Renal pelvis (tissue), 12 donors: ENCODE measurements at places on chromosomes 7 and 10. TPM values are rescaled to one million over a fixed set of nuclear protein-coding genes. Genes with fewer than 3 reads are reported as not detected.
A peak's percentile ranks its signal among the peaks of the same experiment; 100 is the strongest.

- DNase-seq: no peak
Measured at GRCh38 chr7:142185801-142186200, 72.1 kb downstream of the PRSS58 start.

GRCh38 chr7:50733552-50733951 lies 49.1 kb downstream of the GRB10 start:
- no peak for DNase-seq

GRCh38 chr10:97444212-97444611 lies 1.6 kb downstream of the EXOSC1 start:
- DNase-seq: no peak

- DNase-seq: no peak
Measured at GRCh38 chr7:69932034-69932628, 333.9 kb downstream of the AUTS2 start.

GRCh38 chr7:92432299-92432946 lies 14.9 kb upstream of the GATAD1 start:
- DNase-seq: no peak

DNA sequence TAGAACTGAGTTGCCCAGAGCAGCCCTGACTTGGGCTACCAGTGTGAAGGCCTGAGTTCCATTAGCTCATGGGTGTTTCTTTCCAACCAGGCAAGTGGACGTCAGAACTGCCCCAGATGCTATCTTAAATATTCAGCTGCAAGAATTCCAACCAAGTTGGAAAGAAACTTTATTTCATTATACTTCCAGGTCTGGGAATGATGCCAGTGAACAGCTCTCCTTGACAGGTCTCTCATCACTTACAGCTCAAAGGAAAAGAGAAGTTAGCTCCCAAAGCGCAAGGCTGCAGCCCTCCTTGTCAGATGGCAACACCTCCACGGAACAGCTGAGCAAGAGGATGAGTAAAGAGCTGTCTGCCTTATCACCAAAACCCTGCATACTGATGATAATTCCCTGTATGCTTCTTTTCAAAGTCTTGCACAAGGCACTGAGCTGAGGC lies 255.5 kb upstream of the AOAH start:
- no peak for DNase-seq

DNA sequence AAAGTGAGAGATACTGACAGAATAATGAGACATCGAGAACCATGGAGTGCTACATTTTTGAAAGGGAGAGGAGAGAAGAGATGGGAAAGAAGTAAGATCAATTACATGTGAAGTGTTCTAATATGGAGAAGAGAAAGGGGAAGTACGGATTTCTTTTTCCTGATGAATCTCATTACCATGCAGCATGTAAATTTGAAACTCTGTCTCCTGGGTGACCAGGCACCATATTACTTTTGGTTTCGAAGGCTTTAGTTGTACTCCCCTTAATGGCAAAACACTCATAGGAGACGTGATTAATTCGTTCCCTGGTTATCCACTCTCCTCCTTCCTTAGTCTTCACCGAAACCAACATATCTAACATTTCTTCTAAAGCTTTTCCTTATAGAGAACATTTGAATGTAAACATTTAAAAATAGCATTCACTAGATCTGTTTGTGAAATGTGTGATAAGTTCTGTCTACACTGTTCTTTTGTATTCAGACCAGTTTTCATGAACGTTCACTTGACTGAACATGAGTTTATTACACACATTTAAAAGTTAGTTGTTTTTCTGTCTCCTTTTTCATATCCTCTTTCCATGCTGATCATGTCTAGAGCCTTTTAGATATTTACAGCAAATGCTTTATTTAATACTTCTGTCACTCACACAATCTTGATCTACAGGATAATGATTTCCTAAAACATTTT lies 80.2 kb upstream of the MSRB2 start:
- no peak for DNase-seq

DNA sequence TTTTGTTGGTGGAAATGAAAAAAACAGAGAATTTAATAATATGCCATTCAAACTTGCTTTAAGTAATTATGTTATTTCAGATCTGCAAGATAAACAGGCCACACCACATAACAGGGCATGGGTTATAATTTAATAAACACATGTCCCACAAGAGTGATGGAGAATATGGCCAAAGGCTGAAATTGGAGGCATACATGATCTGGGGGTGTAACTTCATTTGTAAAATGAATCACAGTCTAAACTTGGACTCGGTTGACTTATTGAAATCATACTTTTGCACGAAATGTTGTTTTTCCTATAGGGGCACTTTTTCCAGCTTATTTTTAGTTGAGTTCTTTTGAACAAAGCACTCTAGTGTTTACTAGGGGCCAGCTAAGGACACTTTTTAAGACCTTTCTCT lies 151.6 kb downstream of the TMEM26 start:
- no peak for DNase-seq

DNA sequence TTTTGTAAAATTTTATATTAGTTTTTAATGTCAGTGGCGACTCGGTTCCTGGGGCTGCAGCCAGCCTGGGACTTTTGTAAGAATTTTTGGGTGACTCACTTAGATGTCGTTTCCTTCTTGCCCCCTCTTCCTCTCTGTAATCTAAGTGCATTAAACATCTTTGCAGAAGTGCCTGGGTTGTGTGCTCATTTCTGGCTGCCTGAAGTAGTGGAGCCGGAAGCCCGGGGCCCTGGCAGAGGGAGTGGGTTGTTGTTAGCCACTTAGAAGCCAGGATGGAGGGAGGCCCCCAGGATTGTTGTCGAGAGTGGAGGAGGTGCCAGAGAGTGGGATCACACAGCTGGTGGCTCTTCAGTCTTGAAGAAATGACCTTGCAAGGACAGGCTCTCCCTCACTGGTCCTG lies 11.0 kb upstream of the TRIM8 start:
- no peak for DNase-seq

GRCh38 chr7:64614812-64615211 lies 51.1 kb upstream of the ZNF107 start:
- no peak for DNase-seq

DNA sequence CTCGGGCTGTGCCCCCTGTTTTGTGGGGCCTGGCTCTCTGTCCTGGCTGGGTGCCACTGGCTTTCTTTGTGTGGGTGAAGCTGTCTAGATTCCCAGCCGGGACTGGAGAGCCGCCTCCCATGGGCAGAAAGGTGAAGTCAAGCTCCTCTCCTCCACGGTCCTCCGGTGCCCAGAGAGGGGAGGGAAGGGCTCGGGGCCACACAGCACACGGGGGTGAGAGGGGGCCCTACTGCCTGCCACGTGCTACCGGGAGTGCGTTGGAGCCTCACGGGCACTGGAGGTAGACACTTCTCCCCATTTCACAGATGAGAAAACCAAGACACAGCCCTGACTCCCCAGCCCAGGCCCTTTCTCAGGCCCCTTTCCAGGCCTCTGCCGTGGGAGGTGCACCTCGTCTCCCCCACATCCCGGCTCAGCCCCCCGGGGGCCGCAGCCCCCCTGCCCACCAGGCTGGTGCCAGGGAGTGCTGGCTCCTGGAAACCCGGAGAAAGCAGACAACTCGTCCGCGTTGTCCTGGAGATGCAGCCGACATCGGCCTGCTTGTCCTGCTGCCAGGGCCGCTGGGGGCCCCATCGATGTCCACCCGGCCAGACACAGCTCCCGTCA lies 55.8 kb downstream of the UNCX start:
- DNase-seq: no peak

DNA sequence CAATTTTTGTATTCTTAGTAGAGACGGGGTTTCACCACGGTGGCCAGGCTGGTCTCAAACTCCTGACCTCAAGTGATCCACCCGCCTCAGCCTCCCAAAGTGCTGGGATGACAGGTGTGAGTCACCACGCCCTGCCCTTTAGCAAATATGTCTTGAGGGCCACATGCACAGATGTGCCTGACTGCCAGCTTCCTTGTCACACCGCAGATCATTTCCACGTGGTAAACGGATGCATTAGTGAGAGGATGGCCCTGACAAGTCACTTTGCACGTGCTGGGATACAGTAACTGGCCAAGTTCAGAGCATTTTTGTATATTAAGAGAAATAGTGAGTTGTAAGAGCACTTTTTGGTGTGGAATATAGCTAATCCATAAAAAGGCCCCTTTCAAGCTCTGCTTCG lies 44.3 kb upstream of the FAM180A start:
- no peak for DNase-seq

DNA sequence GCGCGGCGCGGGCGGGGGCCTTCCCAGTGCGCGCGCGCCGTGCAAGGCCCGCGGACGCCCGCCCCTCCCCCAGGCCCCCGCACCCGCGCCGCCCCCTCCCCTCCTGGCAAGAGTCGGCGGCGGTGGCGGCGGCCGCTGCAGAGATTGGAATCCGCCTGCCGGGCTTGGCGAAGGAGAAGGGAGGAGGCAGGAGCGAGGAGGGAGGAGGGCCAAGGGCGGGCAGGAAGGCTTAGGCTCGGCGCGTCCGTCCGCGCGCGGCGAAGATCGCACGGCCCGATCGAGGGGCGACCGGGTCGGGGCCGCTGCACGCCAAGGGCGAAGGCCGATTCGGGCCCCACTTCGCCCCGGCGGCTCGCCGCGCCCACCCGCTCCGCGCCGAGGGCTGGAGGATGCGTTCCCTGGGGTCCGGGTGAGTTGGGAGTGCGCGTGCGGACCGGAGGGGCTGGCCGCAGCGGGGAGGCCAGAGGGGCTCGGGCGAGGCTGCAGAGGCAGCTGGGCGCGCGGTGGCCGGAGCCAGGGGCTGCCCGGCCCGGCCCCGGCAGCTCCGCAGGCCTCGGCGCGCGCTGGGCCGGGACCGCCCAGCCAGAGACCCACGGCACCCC lies at the start of gene BMPR1A:
Gene BMPR1A (plus strand): TSS at position 109 of the 602 bp plus-strand sequence. CDS start 119,400 bp downstream, outside the sequence.
- DNase-seq: peak; percentile 94

- DNase-seq: no peak
Measured at GRCh38 chr10:124918191-124918830, 23.6 kb upstream of the ZRANB1 start.

DNA sequence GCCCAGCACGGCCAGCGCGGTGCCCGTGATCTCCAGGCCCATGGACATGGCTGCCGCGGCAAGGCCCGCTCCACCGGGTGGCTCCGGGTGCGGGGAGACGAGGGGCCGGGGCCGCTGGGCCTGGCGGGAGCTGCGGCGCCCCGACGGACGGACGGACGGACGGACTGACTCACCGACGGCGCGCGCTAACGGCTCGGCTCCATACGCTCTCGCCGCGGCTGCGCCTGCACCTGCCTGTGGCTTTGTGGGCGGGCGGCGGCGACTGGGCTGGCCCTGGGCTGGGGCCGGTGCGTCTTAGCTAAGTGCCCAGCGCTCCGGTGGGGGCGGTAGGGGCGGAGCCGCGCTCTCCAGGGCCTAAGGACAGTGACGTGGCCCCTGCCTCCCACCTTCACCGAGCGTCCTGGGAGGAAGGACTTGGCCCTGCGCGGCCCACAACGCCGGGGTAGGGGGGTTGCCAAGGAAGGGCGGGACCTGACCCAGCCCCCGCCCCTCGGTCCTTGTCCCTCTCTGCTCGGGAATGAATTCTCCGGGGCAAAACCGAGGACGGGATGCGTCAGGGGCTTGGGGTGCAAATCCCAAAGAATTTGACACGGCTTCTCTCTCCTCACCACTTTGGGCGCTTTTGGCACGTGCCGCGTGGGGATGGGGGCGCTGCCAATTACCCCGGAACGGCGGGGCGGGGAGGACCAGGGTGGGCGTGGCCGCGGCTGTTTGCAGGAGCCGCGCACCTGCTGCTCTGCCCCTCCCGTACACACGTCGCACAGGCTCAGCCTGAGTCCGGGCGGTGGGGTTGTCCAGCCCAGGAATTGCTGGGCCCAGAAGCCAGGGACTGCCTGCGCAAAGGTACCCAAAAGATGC lies at the start of gene CLDN3:
Gene CLDN3 (minus strand): TSS at position 269 of the 858 bp plus-strand sequence. CDS start 221 bp downstream, at position 48.
- DNase-seq: peak; percentile 87

- DNase-seq: peak; percentile 11
Measured at GRCh38 chr10:58335306-58336005, 650 bp downstream of the UBE2D1 start.

GRCh38 chr7:17663061-17663675 lies 277.1 kb downstream of the SNX13 start:
- DNase-seq: no peak

DNA sequence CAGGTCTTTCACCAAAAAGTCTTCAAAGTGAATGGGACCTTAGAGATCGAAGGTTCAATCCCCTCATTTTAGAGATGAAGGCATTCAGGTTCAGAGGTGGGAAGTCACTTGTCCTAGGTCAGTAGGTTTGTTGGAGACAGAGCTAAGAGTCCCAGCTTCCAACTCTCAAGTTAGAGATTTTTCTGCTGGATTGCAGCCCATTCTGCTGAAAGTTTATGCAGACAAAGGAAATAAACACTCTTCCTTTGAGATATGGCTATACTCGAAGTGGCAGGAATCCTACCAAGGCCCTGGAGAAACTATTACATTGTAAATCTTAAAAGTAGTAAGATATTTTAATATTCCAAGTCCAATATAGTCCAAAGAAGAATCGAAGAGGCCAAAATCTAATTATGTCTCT lies 64.4 kb downstream of the LYZL1 start:
- no peak for DNase-seq

DNA sequence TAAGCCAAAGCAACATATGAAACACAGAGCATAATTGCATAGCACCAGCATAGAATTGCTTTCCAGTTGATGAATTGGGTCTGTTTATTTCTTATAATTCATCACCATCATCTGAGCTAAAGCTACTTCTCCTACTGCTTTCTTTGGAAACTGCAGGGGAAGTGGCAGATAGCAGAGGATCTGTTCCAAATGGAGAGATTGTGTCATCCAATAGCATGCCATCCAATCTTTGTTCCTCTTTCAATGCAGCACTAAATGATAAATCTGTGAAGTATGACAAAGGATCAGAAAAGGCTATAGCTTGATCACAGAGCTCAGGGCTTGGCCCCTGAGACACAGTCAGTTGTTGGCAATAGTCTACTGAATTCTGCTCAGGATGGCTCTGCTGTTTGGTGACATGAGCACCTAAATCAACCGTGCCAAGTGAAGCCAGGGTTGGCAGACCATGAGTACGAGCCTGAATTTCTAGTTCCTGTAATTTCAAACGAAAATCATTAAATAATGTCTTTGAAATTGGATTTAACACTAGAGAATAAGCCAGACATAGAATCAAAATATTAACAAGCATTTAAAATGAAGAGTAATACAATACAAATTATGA lies 90.0 kb downstream of the TFEC start:
- no peak for DNase-seq

DNA sequence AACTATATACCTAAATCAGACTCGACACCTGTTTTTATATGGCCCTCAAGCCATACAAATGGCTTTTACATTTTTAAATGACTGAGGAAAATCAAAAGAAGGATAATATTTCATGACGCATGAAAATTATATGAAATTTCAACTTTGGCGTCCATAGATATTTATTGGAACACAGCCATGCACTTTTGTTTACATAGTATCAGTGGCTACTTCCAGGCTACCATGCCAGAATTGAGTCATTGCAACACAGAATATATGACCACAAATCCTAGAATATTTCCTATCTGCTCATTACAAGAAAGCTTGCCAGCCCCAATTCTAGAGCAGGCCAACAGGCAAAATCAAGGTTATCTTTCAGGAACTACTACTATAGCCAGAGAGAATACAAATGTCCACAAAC lies 29.3 kb downstream of the AFAP1L2 start:
- DNase-seq: no peak

- DNase-seq: no peak
Measured at GRCh38 chr10:32530231-32530630, 84.3 kb downstream of the CCDC7 start.

Gene STEAP1B
- polyA plus RNA-seq: 1.3 TPM

Gene CCZ1
- 83.4 TPM for polyA plus RNA-seq

Gene AKR1C3
- polyA plus RNA-seq: 52.2 TPM

Gene CLRN3
- polyA plus RNA-seq: 19.6 TPM

Gene IL2RA
- polyA plus RNA-seq: not detected

Gene CCNJ
- polyA plus RNA-seq: 18.2 TPM

Gene FOXP2
- polyA plus RNA-seq: 15.5 TPM

Gene PIK3AP1
- polyA plus RNA-seq: 4.2 TPM

Gene HABP2
- 0.40 TPM for polyA plus RNA-seq

Gene NPC1L1
- polyA plus RNA-seq: 4.3 TPM
